Endothelial cell (in vitro differentiated cells): ENCODE measurements at places on chromosomes 6 and 20. TPM values are rescaled to one million over a fixed set of nuclear protein-coding genes. Genes with fewer than 3 reads are reported as not detected.

- DNase-seq, result no peak
These were observed 71.3 kb upstream of the GNRH2 start for GRCh38 chr20:2972126-2972525.

DNA sequence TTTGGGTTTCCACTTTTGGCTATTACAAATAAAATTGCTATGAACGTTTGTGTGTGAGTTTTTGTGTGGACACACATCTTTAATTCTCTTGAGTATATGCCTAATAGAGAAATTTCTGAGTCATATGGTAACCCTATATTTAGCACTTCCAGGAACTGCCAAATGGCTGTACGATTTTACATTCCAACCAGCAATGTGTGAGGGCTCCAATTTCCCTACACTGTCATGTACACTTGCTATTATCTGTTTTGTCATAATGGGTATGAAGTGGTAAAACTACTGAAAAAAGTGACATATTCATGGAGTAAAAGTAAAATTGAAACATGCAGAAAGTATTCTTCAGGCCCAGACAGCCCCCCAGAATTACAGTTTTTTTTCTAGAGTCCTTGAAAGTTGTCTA lies 59.6 kb upstream of the ESR1 start:
- no peak for DNase-seq

GRCh38 chr6:32148289-32149091 lies 3.2 kb downstream of the PRRT1 start:
- peak; percentile 69 for DNase-seq

GRCh38 chr20:22489626-22490286 lies 94.6 kb downstream of the FOXA2 start:
- DNase-seq, result no peak

- no peak for DNase-seq
These were observed 8.5 kb downstream of the ENPP4 start for GRCh38 chr6:46138281-46138680.

GRCh38 chr6:166670894-166671293 lies 43.8 kb upstream of the RPS6KA2 start:
- no peak for DNase-seq

DNA sequence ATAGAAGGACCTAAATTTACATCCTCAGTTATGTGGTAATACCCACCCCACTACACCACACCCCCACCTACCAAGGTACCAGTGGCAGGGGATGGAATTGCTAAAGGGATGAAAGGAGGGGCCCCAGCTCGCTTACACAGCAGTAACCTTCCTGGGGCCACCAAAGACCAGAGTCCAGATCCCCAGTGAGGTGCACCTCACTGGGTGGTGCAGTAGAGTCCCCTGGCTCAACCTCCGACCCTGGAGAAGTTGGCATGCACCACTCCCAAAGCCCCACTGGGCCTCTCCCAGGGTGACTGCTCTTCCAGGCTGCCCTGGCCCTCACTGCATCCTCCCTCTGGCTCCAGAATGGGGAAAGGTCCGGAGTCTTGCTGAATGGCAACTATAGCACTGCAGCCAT lies 816 bp downstream of the UNC5CL start:
- no peak for DNase-seq

DNA sequence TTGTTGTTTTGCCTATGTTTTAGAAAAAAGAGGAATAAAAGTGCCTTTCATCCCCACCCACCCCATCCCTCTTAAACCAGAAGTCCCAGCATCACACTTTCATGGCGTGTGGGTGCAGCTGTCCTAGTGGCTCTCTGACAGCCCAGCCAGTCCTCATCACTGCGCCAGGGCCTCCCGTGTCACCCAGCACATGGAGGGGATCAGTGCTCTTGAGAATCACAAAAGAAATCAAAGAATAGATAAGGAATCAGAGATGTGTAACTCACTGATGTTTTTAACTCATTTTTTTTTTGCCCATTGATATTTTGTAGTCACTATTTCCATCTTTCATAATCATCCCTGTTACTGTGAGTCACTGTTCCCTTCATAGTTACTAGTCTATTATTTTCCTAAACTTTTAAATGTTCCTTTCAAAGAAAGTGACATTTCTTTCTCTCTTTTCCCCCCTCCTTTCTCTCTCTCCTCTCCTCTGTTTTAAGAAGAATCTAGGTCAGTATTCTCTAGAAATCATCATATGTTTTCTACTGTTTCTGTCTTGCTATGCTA lies 78.6 kb downstream of the AIG1 start:
- DNase-seq, result no peak

GRCh38 chr6:72643214-72643613 lies 21.4 kb downstream of the KCNQ5 start:
- DNase-seq, result no peak

GRCh38 chr6:67112120-67112519 lies 1405.1 kb upstream of the EYS start:
- DNase-seq, result no peak

- DNase-seq, result no peak
These were observed 41.9 kb downstream of the ELOVL5 start for GRCh38 chr6:53306819-53307347.

DNA sequence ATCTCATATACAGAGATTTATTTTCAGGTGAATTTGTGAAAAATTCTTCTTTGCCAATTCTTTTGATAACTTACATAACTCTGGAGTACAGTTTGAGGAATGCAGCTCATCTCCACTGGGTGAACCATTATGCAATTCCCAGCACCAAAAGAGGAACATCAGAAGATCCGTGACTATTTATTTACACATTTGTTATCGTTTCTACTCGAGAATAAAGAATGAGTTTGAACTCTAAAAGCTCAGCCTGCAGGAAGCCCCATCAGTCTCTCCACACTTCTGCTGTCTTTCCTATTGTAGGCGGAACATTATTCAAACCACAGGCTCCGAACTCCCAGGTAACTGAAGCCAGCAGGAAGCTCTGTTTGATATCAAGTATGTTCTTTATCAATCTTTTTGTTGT lies 95.9 kb upstream of the IFNGR1 start:
- no peak for DNase-seq

DNA sequence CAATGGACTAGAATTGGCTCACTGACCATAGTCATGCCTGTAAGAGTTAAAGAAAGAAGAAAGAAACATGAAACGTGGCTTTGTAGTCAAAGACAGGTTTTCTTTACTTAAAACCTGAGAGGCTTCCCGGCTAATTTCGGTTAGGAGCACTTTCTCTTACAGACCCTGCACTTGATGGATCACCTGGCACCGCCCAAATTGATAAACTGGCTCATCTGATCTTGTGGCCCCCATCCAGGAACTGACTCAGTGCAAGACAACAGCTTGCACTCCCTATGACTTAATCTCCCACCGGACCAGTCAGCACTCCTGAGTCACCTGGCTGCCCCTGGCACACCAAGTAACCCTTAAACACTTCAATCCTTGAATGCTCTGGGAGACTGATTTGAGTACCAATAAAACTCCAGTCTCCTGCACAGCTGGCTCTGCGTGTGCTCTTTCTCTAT lies 12.3 kb downstream of the TMEM14B start:
- DNase-seq, result no peak

Gene CITED2
- total RNA-seq, result 72.4 TPM

Gene HDGFL1
- not detected for total RNA-seq

Gene GGTLC1
- not detected for total RNA-seq

Gene NHSL1
- total RNA-seq, result 72.3 TPM

Gene NECAB3
- 9.8 TPM for total RNA-seq

Gene NKX2-2
- total RNA-seq, result 0.82 TPM
